Osteoblast (primary cell): ENCODE measurements at places on chromosomes 7 and 10. TPM values are rescaled to one million over a fixed set of nuclear protein-coding genes. Genes with fewer than 3 reads are reported as not detected.

GRCh38 chr7:110170841-110171240, 920.1 kb upstream of the LRRN3 start:
- H3K4me1 ChIP-seq, result no peaks in the 10 kb centered on the region
- no peaks in the 10 kb centered on the region for H3K36me3 ChIP-seq
- no peak overlapping the region for H3K27ac ChIP-seq
- no peaks in the 10 kb centered on the region for H3K27me3 ChIP-seq
- H3K4me3 ChIP-seq, result no peak overlapping the region

DNA sequence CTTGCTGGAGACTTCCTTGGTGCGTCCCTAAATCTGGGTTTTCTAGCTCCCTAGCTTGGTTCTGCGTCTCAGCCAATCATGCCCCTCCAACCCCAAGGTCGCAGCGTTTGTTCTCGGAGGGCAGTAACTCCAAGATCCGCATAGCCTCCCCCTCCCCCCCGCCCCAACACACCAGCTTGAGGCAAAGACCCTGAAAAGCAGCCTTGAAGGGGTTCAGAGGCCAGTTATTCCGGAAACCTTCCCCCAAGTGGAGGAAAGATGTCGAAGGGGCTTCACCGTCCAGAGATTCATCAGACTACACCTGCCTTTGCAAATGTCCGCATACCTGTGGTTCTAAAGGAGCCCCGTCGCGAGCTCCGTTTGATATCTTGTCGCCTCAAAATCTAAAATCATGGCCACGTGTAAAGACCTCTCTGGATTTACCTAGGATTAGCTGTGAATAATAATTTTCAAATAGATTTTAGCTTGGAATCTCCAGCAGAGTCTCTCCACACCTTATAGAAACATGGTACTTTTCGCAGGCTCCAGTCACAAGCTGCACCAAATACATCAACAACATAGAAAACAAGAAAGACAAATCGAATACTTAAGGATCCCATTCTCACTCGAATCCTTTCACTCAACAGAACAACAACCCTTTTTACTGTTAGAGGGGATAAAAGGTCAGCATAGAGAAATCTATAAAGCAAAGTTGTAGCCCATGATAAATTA, 7.9 kb downstream of the DLX6 start:
- no peak overlapping the region for H3K4me3 ChIP-seq
- H3K36me3 ChIP-seq, result no peaks in the 10 kb centered on the region
- peaks cover 9% of the 10 kb centered on the region for H3K27me3 ChIP-seq
- H3K4me1 ChIP-seq, result peaks cover 21% of the 10 kb centered on the region

DNA sequence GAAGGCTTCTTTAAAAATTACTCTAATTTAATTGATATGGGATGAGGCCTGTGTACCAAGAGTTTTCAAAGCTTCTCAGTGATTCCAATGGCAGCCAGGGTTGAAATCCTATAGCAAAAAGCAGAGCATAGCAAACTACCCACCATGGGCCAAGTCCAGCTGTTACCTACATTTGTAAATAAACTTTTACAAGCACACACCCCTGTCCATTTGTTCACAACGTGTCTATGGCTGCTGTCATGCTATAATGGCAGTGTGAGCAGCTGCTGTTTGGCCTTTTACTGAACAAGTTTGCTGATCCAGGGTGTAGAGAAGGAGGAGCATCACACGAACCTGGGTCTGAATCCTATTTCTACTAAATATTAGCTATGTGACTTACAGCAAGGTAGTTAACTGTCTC, 50.0 kb downstream of the NPY start:
- H3K4me1 ChIP-seq, result no peaks in the 10 kb centered on the region
- H3K27ac ChIP-seq, result no peak overlapping the region
- H3K4me3 ChIP-seq, result no peak overlapping the region
- DNase-seq, result no peak
- no peaks in the 10 kb centered on the region for H3K27me3 ChIP-seq

GRCh38 chr10:63346015-63346441, 119.7 kb downstream of the JMJD1C start:
- no peak overlapping the region for H3K4me3 ChIP-seq
- no peak for DNase-seq
- H3K27ac ChIP-seq, result no peak overlapping the region
- no peaks in the 10 kb centered on the region for H3K27me3 ChIP-seq
- H3K36me3 ChIP-seq, result no peaks in the 10 kb centered on the region
- peaks cover 3% of the 10 kb centered on the region for H3K4me1 ChIP-seq

- no peak overlapping the region for H3K27ac ChIP-seq
- H3K27me3 ChIP-seq, result no peaks in the 10 kb centered on the region
- no peak for DNase-seq
- H3K4me3 ChIP-seq, result no peak overlapping the region
- no peaks in the 10 kb centered on the region for H3K4me1 ChIP-seq
- H3K36me3 ChIP-seq, result no peaks in the 10 kb centered on the region
Observed at GRCh38 chr7:117034851-117035464, 81.7 kb downstream of the ST7 start.

The NOM1 gene
- total RNA-seq, result 11.6 and 17.1 TPM in 2 replicates
